Right kidney (tissue), 9 donors: ENCODE measurements at places on chromosomes 7 and 10.

- DNase-seq = no peak
These were observed at the start of gene CPN1 for GRCh38 chr10:100081075-100082001. CPN1 (minus strand) TSS chr10:100081869; CDS start chr10:100081625, 244 bp downstream.

GRCh38 chr7:143352531-143353002, 9.9 kb downstream of the FAM131B start:
- no peak for DNase-seq

- no peak for DNase-seq
These were observed 101.2 kb downstream of the RGS10 start for GRCh38 chr10:119441151-119441821.

DNA sequence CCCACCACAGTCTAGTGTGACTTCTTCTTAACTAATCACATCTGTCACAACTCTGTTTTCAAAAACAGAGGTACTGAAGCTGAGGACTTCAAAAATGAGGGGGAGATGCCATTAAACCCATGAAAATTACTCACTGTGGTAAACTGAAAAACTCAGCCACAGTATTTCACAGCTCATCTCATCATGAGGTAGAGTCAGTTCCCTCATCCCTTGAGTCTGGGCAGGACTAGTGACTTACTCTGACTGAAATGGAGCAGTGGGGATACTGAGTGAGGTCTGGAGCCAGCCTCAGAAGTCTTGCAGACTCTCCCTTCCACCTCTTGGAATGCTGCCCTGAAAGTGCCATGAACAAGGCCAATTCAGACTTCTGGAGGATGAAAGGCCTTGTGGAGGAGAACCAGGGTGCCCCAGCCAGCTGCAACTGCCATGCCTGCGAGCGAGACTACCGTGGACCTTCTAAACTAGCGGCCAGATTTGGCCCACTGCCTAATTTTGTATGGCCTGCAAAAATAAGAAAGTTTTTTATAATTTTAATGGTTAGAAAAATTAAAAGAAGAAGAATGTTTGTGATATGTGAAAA, 24.7 kb upstream of the ANKRD1 start:
- DNase-seq = no peak

DNA sequence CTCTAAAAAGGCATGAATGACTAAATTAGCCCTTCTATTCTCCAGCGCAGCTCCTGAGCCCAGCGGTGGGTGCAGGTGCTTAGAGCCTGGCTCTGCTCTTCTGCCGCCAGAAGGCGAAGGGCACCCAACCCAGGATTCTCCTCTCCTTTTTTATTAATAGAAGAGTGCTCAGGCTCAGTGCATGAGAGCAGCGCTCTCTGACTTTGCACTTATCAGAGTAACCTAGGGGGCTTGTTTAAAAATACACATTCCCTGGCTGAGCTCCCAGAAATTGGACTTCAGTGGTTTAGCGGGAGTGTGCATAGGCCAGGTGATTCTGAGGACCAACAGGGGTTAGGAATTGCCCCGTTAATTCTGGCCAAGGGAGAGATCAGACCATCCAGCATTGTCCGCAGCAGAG, 1.7 kb upstream of the PFKP start:
- DNase-seq = no peak

- DNase-seq = peak; percentile 56
These were observed 262.2 kb downstream of the BAMBI start for GRCh38 chr10:28939281-28940157.

GRCh38 chr10:114017873-114018272, 25.8 kb upstream of the ADRB1 start:
- DNase-seq = no peak

GRCh38 chr7:98621573-98622482, 4.7 kb downstream of the NPTX2 start:
- no peak for DNase-seq

- no peak for DNase-seq
These were observed 51.4 kb upstream of the PDCD4 start for GRCh38 chr10:110820321-110820814.

DNA sequence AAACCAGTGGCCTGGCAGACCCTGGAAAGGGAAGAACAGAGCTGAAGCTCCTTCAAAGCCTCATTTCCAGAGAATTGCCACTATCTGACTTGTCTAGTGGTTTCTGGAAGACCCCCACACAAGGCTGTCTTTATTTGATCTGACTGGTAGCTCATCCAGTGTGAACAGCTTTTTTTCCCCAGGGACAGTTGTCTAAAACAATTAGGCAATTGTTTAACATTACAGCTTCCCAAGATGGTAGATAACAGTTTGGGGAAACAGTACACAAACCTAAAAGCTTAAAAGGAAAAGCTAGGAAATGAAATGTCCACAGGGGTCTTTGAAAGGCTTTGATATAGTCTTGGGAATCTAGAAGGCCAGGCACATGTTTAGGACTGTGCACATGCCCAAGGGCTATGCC, 203.4 kb upstream of the CTBP2 start:
- no peak for DNase-seq

DNA sequence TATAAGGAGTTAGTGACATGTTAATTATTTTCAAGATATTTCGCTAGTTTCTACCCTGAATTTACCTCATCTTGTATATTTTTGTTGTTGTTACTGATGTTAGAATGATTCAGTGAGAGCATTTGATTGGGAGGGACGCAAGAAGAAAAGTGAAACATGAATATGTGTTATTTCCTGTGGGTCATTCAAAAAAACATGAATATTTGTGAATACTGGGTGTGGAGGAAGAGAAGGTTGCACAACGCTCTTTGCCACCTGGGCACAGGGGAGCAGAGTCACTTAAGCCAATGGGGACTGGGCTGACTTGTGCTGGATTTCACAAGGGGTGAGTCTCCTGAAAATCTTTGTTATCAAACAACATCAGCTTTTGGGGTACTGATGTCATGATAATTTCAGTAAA, 39.5 kb downstream of the AGK start:
- no peak for DNase-seq

DNA sequence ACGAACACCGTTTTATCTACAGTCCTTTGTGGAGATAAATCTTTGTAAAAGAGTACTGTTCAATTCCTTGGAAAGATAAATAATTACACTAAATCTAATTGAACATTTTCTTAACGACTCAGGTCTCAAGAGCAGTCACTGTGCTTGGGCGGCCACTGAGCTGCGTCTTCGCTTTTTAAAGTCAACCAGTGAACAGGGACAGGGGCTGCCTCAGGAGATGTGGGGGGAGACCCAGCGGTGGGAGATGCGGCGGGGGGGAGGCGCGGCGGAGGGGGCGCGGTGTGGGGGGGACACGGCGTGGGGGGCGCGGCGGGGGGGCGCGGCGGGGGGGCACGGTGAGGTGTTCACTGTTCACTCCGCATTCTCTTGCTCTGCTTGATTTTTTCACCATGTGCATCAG, 39.8 kb downstream of the CAMK2B start:
- no peak for DNase-seq

GRCh38 chr7:105715528-105715927, 134.2 kb upstream of the EFCAB10 start:
- DNase-seq = no peak

DNA sequence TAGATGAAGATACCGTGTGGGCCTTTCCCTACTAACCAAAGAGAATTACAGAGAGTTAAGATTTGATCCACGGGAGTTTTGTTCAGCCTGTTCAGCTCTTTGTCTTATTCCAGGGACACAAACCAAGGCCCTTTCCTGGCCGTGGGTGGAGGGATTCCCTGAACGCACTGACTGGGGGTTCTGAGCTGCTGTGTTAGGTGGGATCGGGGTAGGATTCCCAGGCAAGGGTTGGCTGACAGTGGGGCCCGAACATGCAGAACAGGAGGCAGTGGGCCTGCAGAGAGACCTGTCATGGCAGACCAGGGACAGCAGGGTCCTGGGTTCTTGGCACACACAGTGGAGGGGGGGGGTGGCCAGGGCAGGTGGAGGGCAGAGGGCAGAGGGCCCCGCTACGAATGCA, 89.5 kb upstream of the MKI67 start:
- no peak for DNase-seq

- DNase-seq = peak; percentile 81
These were observed 1.7 kb downstream of the SORCS3 start for GRCh38 chr10:104642658-104643302.

GRCh38 chr10:25804505-25804904, 129.5 kb upstream of the MYO3A start:
- DNase-seq = no peak

GRCh38 chr10:12214763-12215218, 18.8 kb downstream of the CDC123 start:
- DNase-seq = no peak

- DNase-seq = no peak
These were observed 88.0 kb upstream of the PFKP start for GRCh38 chr10:2979306-2979705.

DNA sequence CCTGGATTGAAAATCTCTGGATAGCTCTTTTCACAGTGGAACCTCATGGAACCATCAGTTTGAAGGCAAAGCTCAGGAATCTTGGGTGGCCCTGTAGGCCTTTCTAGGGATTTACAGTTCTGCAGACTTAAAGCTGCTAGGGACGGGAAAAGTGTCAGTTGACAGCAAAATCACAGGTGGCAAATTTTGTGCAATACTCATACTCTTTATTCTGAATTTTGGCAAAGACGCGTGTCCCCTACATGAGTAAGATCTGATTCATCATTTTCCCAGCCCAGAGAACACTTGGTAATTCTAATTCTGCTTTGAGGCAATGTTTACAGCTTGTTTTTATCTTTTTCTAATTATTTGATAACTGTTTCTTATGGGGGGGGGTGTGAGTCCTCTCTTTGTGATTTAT, 3.6 kb downstream of the LRRC17 start:
- DNase-seq = no peak

DNA sequence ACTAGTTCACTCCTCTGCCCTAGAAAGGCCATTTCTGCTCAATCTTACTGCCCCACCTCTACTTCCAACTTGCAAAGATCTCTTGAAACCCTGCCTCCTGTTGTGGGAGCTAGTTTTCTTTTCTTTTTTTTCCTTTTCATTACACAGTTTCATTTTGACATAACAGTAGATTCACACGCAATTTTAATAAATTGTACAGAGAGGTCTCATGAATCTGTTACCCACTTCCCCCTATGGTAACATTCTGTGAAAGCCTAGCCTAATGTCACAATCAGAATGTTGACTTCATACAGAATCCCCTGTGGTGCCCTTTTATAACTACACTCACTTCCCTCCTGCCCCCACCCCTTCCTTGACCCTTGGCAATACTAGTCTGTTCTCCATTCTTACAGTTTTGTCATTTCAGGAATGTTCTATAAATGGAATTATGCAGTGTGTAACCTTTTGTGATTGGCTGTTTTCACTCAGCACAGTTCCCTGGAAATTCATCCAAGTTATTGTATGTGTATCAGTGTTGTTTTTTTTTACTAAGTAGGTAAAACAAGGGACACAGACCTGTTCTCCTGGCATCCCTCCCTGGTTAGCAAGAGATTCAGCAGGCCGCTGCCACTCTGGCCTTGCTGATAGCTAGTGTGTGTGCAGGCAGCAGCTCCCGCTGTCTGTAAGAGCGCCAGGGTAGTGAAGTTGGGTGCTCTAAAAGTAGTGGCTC, 21.5 kb downstream of the CHST3 start:
- no peak for DNase-seq

DNA sequence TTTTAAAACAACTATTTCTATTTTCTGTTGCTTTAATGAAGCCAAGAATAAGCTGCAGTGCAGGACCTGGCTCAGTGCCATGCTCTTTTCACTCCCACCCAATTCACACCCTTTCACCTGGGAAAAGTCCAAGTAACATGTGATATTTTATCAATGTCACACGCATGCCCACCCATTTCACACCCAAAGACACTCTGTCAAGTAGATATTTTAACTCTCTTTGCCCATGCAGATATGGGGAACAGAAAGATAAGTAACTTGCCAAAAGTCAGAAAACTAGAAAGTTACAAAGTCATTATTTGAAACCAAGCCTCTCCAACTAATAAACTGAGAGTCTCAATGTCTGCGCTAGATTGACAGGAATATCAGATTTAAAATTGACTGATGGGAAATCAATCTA, 706.7 kb upstream of the PHF14 start:
- no peak for DNase-seq

DNA sequence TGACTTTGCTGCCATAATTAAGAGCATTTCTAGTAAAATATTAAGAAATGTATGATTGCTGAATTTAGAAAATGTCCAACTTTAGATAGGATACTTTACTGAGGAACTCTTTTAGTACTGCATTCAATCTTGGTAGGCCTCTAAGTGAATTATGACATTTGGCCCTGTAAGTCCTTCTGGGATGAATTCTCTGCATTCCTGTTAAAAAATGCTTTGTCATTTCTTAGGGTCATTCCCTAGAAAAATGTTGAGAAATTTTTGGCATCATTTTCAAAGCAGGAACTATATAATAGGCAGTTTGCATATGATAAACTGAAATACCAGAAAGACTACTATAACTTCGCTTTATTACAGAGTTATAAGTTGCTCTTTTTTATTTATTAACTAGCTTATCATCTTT, 69.3 kb upstream of the PRR15 start:
- no peak for DNase-seq

- DNase-seq = no peak
These were observed 257.9 kb downstream of the PTEN start for GRCh38 chr10:88121361-88121760.

GRCh38 chr10:16909961-16910792, 93.0 kb upstream of the RSU1 start:
- DNase-seq = no peak

DNA sequence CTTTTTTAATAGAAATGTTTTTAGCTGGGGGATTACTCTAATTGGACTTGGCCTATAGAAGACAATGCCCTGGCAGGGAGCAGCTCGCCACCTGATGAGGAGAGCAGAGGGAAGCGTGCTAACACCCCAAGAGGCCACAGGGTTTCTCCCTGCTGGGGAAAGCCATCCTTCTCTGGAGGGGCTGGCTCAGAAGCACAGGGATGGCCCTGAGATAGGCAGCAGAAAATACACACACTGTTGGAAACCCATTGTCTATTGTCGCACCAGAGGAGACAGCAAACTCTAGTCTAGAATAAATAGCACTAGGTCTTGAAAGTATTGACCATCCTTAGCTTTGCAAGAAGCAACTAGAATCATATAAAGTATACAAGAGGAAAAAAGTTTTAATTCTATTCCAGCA, 5.4 kb downstream of the COBL start:
- no peak for DNase-seq

DNA sequence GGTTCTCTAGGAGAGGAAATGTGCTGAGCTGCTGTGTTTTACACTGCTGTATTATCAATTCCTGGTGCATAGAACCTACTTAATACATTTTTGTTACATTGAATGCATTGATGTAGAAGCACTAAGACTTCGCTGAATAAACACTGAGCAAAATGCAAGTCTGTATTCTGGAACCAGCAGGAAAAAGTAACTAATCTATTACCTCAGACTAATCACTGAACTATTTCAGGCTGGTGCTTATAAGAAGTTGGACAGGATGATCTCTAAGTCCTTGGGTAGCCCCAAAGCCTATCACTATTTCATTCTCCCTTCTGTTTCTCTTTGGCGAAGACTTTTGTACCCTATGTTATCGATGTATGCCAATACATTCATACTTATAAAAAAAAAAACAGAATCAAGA, 87.2 kb upstream of the LRRTM3 start:
- DNase-seq = no peak
